ENCODE measurements at places on chromosomes 3 and 15. TPM values are rescaled to one million over a fixed set of nuclear protein-coding genes. Genes with fewer than 3 reads are reported as not detected.

The COL6A5 gene
- not detected for total RNA-seq

The LARP6 gene
- not detected for total RNA-seq

The TMEM212 gene
- not detected for total RNA-seq

The GNB4 gene
- 24.6 TPM for total RNA-seq

The CCDC39 gene
- total RNA-seq = not detected

The KBTBD13 gene
- total RNA-seq = not detected

The FBXW12 gene
- total RNA-seq = not detected

The GRAMD2A gene
- total RNA-seq = not detected

The CCDC80 gene
- not detected for total RNA-seq

The ISLR gene
- not detected for total RNA-seq

The CYP8B1 gene
- total RNA-seq = not detected

The GCNT3 gene
- total RNA-seq = not detected

The SPATA12 gene
- total RNA-seq = not detected

The TM4SF4 gene
- total RNA-seq = not detected

The STAC gene
- total RNA-seq = not detected

The SEMA6D gene
- total RNA-seq = not detected

The CCDC54 gene
- total RNA-seq = not detected

The ASB14 gene
- total RNA-seq = not detected

The CPNE9 gene
- total RNA-seq = 1.2 TPM

The HYAL1 gene
- 0.30 TPM for total RNA-seq

The EDEM1 gene
- total RNA-seq = 177 TPM

The WDR49 gene
- 0.73 TPM for total RNA-seq

The MESP2 gene
- total RNA-seq = not detected

The RASL12 gene
- not detected for total RNA-seq

The MYRIP gene
- 0.10 TPM for total RNA-seq

The HRG gene
- total RNA-seq = not detected

The PARP15 gene
- 172 TPM for total RNA-seq

The PROK2 gene
- total RNA-seq = not detected

The AMT gene
- total RNA-seq = 14.0 TPM

The TTC21A gene
- total RNA-seq = 106 TPM

The RARRES1 gene
- total RNA-seq = not detected

The ARIH1 gene
- 227 TPM for total RNA-seq

The MYLK gene
- not detected for total RNA-seq
